HepG2 (cell line): ENCODE measurements at places on chromosomes 3 and 15. TPM values are rescaled to one million over a fixed set of nuclear protein-coding genes. Genes with fewer than 3 reads are reported as not detected.
A peak's percentile ranks its signal among the peaks of the same experiment; 100 is the strongest.

DNA sequence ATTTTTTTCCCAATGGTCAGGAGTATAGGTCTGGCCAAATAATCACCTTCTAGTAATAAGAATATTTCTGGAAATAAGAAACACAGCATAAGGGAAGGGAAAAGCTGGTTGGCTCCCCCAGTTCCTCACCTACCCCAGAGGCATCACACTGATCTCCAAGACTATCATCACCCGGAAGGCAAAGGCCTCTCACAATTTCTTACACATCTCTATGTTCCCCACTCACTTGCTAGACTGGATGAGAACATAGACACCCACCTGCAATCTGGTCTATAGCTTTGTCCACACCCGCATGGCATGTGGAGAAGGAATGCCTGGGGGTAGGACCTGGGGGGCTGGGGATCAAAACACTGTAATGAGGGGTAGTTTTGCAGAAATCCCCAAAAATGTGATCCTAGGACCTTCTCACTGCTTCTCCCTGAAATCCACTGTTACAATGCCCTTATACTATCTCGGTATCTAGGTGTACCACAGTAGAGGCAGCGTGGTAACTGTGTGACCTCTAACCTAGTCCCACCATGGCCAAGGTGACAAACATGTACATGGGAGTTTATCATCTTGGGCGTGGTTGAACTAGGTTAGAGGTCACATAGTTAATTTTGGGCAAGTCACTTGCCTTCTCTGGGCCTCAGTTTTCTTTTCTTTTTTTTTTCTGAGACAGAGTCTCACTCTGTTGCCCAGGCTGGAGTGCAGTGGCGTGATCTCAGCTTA is 29.5 kb upstream of the NRROS start:
- DNase-seq: no peak

GRCh38 chr15:74375303-74375693 is 7.9 kb upstream of the CYP11A1 start:
- peak; percentile 71 for DNase-seq

- DNase-seq: no peak
Observed at GRCh38 chr3:9690451-9691450, 12.9 kb upstream of the CPNE9 start.

The GHSR gene
- polyA plus RNA-seq: not detected in 2 replicates

The TPRG1 gene
- polyA plus RNA-seq: 0.09 and 0.17 TPM in 2 replicates

The RBP2 gene
- 0.17 TPM in 1 of 2 replicates, not detected in the other for polyA plus RNA-seq

- DNase-seq: no peak
Observed at GRCh38 chr15:91422797-91423196, 322.7 kb downstream of the SV2B start.

GRCh38 chr15:57251941-57252340 is 124.4 kb upstream of the CGNL1 start:
- no peak for DNase-seq

DNA sequence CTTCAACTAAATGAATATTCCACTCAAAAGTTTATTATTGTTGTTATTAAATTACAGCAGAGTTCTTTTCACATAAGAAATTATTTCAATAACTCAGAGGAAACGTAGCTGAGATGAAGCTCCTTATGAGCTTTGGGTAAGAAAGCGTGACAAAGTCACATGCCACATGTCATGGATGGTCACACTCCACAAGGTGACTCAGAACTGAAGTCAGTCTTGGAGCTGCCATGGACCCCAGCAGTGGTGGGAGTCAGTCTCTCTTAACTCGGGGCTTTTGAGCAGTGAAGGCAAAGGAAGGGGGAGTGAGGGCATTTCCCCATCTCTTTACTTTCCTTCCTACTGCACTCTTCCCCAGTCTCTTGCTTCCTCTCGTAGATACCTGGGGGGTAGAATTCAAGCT is 87.5 kb upstream of the FAM3D start:
- no peak for DNase-seq

DNA sequence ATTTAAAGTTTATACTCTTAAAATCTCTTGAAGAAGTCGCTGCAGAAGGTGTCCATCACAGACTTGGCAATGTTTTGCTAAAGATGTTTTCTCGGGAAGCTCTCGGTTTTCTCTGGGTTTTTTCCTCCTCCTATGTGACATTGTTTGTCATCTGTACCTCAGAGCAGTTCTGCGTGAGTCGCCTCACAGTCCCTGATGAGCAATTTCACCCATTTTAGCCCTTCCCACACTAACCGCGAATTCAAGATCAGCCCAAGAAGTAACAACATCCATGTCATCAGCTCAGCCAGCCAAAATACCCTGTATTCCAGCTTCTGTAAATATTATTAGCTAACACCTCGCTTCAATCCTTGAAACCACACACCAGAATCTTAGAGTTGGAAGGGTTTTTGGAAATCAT is 224.3 kb upstream of the SETMAR start:
- DNase-seq: no peak

- DNase-seq: no peak
Observed at GRCh38 chr3:50380405-50381085, 21.2 kb upstream of the TMEM115 start.

GRCh38 chr15:80982205-80982604 is 7.4 kb downstream of the MESD start:
- no peak for DNase-seq

The UROC1 gene
- 1.3 and 2.0 TPM in 2 replicates for polyA plus RNA-seq

DNA sequence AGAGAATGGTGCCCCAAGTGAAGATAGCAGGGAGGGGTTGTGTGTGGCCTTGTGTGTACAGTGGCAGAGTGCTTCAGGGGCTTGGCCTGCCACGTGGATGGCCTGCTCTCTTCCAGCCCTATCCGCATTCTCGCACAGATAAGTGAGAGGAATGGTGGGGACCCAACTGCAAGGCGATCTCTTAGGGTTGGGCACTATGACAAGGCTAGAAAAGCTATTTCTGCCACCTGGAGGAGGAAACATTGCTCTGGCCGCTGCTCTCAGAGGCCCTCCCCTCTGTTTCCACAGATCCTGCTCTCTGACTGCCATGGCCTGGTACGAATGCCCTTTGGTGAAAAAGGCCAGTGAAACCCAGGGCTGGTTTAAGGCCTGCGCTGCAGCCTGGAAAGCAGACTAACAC is 20.6 kb downstream of the EEFSEC start:
- peak; percentile 8 for DNase-seq

- DNase-seq: no peak
Observed at GRCh38 chr3:115681736-115682135, 58.4 kb downstream of the GAP43 start.

- DNase-seq: peak; percentile 35
Observed at GRCh38 chr3:32630266-32630665, 54.7 kb upstream of the CNOT10 start.

DNA sequence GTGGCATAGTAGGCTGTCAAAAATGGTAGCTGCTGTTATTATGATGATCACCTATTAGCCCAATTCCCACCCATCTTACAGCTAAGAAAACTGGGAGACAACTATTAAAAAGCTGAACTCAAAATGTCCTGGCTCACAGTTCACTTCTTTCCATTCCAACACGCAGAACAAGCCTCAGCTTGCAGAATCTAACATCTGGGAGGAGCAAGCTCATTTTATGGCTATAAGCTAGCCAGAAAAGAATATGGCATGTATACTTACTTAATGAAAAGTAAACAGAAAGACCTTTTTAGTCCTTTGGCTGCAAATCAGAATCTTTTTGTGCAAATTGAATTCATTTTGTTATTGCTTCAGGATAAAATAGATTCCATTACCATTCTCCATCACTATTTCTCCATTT is 34.8 kb upstream of the CFAP20DC start:
- DNase-seq: no peak

GRCh38 chr3:43132870-43133636 is 27.2 kb upstream of the POMGNT2 start:
- no peak for DNase-seq

DNA sequence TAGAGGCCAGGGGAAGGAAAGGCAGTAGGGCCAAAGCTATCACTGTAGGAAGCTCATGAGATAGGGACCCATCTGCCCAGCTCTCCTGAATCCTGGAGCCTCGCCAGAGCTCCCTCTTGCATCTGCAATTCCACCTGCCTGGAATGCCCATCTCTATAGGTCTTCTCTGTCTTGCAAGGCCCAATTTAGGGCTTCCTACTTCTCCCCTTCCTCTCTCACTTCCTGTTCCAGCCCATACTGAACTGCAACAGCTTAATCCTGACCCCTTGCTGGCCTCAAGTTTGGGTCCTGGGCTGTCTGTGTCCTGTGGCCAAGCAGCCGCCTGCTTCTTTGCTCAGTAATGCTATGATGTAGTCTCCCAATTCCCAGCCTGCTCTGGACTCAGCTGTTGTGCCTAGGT is 3.6 kb upstream of the PTPN23 start:
- no peak for DNase-seq

The ARHGEF26 gene
- 0.65 and 0.74 TPM in 2 replicates for polyA plus RNA-seq

DNA sequence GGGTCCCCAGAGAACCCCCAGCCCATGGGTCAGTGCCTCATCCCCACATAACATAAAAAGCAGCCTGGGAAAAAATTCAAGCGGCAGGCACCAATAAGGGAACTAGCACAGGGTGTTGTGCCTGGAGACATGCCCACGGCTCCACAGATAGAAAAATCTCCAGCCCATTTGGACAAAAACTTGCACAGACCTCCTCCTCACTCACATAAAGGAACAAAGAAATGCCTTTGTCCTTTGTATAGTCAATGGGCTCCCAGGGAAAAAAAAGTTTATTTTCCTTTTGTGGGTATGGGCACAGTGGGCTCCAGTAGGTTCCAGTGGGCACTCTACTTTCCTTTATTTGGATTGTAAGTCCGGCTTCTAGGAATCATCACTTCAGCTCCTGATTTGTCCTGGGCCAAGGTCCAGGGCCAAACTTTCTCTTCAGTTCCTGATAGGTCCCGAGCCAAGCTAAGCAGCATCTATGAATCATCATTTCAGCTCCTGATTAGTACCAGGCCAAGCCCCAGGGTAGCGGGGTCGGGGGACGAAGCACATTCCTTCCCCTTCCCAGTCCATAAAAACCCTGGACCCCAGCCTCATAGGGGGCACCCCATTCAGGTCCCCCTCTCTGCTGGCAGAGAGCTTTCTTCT is 1.6 kb upstream of the DNAH12 start:
- DNase-seq: peak; percentile 31

GRCh38 chr15:65529762-65530317 is 423 bp upstream of the HACD3 start:
- DNase-seq: no peak

- peak; percentile 13 for DNase-seq
Observed at GRCh38 chr15:57537072-57537471, 54.6 kb upstream of the MYZAP start.

DNA sequence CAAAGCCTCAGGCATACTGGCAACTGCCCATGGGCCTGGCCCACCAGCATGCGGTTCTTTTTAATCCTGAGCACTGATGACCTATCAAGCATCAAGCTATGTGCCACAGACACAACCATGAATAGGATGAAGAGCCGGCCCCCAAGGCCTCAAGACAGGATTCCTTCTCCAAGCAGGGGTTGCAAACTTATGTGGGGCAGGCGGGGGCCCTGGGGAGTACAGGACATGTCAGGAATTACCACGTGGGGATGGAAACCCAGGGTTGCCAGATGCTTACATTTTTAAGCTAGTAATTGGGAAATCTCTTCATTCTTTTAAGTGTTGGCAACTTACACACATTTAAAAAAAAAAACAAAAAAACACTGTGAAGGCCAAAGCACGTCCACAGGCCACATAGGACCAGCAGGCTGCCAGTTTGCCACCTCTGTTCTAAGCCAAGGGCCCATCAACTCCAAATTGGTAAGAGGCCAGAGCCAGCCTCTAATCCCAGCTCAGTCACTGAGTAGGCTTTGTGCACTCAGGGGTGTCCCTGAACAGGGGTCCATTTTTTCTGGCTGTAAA is 32.8 kb downstream of the BDH1 start:
- DNase-seq: no peak

GRCh38 chr3:39126532-39127071 is 19.1 kb downstream of the TTC21A start:
- DNase-seq: peak; percentile 56

The TEX55 gene
- not detected in 2 replicates for polyA plus RNA-seq

DNA sequence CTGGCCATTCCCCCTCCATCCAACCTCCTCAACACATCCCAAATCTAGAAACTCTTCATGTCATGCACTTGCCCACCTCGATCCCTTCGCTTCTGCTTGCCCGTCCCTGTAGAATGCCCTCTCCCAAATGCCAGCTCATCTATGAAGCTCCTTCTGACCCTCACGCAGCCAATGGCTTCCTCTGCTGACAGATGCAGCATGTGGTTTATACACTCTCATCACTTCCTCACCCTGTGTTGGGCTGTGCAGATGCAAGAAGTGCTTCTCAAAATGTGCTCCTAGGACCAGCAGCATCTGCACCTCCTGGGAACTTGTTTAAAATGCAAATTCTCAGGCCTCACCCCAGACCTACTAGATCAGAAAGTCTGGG is 51.7 kb downstream of the SEMA5B start:
- no peak for DNase-seq

The CNTN3 gene
- not detected in 2 replicates for polyA plus RNA-seq

The CX3CR1 gene
- not detected in 2 replicates for polyA plus RNA-seq

DNA sequence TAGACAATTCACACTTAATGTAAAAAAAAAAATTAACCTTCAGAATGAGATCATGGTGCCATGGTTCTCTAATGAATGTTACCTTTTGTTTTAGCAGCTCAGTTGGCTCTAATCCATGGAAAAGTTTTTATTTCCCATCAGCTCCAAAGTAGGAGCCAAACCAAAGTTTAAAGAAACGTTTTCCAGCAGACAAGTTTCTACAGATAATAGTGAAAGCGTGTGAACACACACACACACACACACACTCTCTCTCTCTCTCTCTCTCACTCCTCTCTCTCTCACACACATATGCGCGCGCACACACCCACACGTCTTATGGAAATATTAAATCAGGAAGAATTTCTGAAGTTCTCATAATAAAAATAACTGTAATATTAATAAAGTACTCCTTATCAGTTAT is 46.9 kb downstream of the MBNL1 start:
- no peak for DNase-seq

DNA sequence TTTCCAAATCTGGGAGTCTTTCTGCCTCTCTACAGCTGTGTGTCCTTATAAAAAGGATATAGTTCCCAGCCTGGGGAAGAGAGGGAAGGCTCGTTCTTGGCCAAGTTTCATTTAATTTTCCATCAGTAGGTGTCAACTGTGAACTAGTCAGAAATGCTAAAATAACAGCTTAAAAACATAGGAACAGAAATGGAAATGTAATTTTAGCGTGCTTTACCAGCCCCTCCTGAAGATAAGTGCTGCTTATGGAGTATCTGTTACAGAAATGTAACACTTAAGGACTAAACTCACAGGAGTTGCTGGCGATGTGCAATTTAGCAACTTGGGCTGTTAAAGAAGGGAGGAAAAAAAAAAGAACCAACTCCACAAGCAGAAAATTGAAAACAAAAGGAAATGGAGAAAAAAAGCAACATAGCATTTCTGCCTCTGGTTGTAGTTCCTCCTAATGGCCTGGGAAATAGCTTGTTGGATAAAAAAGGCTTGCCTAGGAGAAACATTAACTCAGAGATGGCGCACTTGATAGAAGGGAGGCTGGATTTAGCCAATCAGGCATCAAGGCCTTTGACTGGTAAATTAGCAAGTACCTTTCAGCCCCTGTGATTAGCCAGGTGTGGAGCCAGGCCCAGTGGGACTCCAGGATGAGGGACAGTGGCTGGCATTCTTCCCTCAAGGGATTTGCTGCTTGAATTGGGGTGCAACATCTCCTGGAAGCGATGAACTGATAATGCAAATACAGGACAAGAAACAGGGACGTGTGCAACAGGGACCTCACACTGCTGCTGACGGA is 84.3 kb downstream of the RPLP1 start:
- DNase-seq: no peak

GRCh38 chr3:468172-468571 is 271.6 kb downstream of the CHL1 start:
- no peak for DNase-seq

- peak; percentile 95 for DNase-seq
Observed at GRCh38 chr3:61725851-61726333, 164.5 kb downstream of the PTPRG start.

- no peak for DNase-seq
Observed at GRCh38 chr3:135009014-135009413, 214.0 kb downstream of the EPHB1 start.

The ZNF80 gene
- 0.03 TPM in 1 of 2 replicates, not detected in the other for polyA plus RNA-seq
